ENCODE measurements at places on chromosomes 5 and 9. TPM values are rescaled to one million over a fixed set of nuclear protein-coding genes. Genes with fewer than 3 reads are reported as not detected.

The RLN2 gene
- not detected for total RNA-seq

The ARID3C gene
- not detected for total RNA-seq

The PCDHGA7 gene
- total RNA-seq = 6.1 TPM

DNA sequence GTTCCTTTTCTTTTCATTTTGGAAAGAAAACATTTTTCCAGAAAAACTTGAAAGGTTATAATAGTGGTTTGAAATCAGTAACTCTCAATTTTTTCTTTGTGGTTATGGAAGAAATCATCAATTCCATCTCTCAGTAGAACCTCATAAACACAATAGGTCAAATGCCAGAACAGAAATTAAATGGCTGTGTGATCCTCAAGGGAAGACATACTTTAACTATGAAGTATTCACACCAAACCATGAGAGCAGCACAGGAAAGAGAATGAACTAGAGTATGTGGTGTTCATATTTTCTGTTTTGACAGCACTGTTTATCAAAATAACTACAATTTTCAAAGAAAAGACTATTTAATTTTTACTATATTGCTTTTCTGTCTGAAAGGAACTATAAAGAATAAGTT lies 29.7 kb upstream of the EFNA5 start:
- DNase-seq = no peak

- no peak for DNase-seq
These were observed 379.1 kb downstream of the DMRT2 start for GRCh38 chr9:1429297-1429696.

All from right atrium auricular region (tissue), 2 donors.